ENCODE measurements at places on chromosomes 6 and 20. TPM values are rescaled to one million over a fixed set of nuclear protein-coding genes. Genes with fewer than 3 reads are reported as not detected.

The TTBK1 gene
- total RNA-seq: 0.09 TPM

The SLC22A16 gene
- not detected for total RNA-seq

The BANF2 gene
- total RNA-seq: not detected

The THEMIS gene
- total RNA-seq: not detected

The DZANK1 gene
- 2.8 TPM for total RNA-seq

The SASH1 gene
- 4.1 TPM for total RNA-seq

All from A549 treated with DMSO at 1 μM for 4 hours (cell line).